ENCODE measurements at places on chromosomes 12 and 14.
A peak's percentile ranks its signal among the peaks of the same experiment; 100 is the strongest.

- DNase-seq, result no peak
Measured at GRCh38 chr14:22928237-22929103, 706 bp downstream of the PRMT5 start.

DNA sequence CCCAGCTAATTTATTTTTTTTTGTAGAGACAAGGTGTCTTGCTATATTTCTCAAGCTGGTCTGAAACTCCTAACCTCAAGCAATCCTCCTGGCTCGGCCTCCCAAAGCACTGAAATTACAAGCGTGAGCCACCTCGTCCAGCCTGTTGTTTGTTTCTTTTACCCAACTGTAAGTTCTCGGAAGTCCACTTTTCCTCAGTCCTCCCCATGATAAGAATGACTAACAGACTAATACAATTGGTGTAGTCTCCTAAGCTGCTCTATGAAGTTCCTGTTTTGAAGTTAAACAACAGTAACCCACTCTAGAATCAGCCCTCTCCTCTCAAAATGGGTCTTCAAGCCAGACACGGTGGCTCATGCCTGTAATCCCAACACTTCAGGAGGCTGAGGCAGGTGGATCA lies 36.5 kb downstream of the HIGD1C start:
- DNase-seq, result no peak

- no peak for DNase-seq
Measured at GRCh38 chr14:55388160-55388559, 23.5 kb downstream of the ATG14 start.

DNA sequence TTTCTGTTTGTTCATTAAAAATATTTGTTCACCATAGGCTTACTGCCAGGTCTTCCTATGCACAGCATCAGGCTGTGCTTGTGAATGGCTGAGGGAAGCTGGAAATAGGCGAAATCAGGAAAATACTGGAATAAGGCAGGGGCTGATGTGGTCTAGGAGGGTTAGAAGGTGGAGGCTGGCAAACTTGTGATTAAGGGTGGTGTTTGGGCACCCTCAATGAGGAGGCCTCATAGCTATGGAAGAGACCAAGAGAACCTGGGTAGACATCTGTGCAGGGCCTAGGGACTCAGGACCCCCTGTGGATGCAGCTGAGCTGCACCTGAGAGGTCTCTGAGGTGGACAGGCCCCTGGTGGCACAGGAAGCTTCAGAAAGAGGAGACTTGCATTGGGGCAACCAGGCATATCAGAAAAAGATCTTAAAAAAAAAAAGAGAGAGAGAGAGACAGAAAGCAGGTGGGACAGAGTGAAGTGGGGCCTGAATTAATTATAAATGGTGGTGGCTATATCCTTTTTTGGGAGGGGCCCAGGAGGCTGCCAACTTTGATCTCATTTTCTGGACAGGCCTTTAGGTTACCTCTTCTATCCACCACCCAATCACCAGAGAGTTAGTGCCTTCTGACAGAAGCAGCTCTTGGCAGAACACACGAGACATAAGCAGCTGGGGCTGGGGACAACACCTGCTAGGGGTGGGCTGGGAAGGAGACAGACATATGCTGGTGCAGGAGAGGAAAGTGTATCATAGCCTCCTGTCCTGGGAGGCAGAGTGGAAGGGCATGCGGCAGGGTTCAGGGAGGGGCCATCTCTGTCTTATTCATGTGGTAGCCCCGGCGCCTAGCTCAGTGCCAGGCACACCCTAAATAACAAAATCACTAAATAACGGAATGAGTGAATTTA lies 46.7 kb upstream of the ATP23 start:
- no peak for DNase-seq

GRCh38 chr14:60893911-60894310 lies 87.0 kb downstream of the TRMT5 start:
- no peak for DNase-seq

- no peak for DNase-seq
Measured at GRCh38 chr12:7369274-7369729, 65.4 kb downstream of the ACSM4 start.

DNA sequence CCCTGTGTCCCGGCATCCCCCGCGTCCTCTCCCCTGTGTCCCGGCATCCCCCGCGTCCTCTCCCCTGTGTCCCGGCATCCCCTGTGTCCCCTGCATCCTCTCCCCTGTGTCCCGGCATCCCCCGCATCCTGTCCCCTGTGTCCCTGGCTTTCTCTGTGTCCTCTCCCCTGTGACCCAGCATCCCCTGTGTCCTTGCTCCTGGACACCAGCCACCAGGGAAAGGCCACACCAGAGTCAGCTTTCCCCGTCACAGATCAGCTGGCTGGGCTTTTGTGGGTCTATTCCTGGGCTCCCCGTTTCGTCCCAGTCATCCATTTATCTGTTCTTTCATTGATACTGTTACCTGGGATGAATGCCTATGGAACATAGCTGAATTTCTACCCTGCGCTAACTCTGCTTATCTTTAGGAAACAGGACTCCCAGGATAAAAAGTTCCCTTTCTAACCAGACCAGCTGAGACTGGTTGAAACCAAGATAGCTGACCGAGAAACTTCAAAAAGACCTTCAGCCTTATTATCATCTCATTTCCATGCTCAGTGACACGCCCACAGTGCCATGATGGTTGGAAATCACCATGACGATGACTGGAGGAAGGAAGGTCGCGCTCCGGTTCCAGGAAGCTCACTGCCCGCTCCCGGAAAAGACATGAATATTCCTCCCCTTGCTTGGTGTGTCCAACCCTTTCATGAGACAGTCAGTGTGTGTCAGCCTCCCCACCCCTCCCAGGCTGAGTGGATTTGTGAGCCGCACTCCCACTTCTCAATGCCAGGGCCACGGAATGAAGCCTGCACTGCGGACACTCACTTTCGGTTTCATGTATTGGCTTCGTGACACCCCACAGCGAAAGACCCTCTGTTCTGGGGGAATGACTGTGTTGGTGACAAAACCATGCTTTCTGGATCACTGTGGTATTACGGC lies 276.4 kb upstream of the SFSWAP start:
- no peak for DNase-seq

DNA sequence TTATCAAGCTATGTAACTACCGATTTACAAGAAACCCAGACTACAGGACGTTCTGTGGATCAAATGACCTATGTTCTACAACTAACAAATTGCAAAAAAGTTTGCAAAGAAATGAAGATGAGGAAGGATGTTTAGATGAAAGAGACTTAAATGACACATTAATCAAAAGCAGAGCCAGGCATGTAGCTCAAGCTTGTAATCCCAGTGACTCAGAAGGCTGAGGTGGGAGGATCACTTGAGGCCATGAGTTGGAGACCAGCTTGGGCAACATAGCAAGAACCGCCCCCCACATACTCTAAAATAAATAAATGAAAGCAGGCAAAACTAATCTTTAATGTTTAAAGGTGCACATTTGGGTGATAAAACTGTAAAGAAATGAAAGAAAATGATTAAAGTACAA lies 331.9 kb downstream of the BTG1 start:
- peak; percentile 15 for DNase-seq

GRCh38 chr12:19893514-19893913 lies 454.2 kb downstream of the AEBP2 start:
- DNase-seq, result no peak

- no peak for DNase-seq
Measured at GRCh38 chr14:63499701-63500250, 43.4 kb downstream of the PPP2R5E start.

- DNase-seq, result peak; percentile 58
Measured at GRCh38 chr12:76158518-76159321, 74.2 kb upstream of the NAP1L1 start.

GRCh38 chr12:58811346-58811745 lies 109.0 kb downstream of the LRIG3 start:
- no peak for DNase-seq

GRCh38 chr14:68113343-68113930 lies 293.9 kb downstream of the RAD51B start:
- no peak for DNase-seq

DNA sequence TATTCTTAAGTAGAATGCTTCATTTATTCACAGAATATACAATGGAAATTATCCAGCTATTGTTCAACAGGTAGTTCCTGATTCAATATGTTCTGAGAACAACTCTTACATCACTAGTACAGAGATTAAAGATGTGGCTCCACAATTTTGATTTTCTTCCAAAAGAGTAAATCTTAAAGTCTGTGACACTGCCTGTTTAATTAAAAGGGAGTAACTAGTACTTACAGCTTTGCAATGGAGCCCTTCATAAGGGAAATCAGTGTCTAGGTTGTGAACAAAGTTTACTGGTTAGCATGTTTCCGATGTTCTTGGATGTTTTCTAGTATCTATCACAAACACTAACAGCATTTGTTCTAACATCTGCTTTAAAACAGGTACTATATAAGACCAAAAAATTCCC lies 30.8 kb downstream of the MIA2 start:
- DNase-seq, result no peak

DNA sequence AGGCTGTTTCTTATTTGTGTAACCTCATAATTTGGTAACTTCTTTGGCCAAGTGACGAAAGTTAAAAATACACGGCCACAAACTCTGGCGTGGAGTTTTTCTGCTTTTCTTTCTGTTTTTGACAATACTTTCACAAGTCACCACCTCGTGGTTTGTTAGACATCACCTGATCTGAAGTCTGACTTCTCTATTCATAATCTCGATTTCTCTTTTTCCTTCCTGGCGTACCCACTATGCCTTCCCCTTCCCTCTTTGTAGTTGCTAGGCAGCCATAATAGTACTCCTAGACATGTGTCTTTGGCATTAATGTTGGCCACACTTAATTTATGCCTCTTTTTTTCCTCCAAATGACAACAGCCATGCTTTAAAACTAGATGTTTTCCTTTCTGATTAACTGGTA lies 97.6 kb downstream of the POLR3B start:
- DNase-seq, result no peak

GRCh38 chr14:68365228-68365627 lies 427.6 kb downstream of the ZFP36L1 start:
- DNase-seq, result no peak

DNA sequence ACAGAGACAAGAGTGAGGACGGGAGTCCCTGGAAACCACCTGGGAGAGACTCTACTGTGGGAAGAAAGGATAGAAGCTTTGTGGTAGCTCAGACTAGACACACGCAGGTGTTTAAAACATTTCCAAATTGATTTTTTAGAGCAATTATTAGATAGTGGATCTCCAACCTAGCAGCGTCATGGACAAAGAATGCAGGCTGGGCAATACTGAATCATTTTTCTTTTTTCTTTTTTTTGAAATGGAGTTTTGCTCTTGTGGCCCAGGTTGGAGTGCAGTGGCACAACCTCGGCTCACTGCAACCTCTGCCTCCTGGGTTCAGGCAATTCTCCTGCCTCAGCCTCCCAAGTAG lies 13.1 kb downstream of the GPR132 start:
- no peak for DNase-seq

DNA sequence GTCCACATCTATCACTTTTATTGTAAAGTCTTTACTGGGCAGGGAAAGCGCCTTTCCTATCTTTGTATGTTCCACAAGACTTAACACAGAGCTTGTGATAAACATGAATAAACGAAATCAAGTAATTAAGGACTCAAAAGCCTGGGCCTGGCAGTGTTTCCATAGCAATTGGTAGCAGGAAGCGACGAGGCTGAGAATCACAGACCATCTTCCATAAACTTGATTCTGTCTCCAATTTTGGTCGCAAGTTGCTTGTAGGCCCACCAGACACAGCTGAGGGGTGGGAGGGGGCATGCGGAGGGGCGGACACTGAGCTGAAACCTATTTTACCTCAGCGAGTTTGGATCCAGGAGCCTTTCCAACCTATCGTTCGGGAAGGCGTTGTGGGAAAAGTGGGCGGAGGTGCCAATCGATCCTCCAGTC lies 302 bp downstream of the CCDC38 start:
- DNase-seq, result no peak

DNA sequence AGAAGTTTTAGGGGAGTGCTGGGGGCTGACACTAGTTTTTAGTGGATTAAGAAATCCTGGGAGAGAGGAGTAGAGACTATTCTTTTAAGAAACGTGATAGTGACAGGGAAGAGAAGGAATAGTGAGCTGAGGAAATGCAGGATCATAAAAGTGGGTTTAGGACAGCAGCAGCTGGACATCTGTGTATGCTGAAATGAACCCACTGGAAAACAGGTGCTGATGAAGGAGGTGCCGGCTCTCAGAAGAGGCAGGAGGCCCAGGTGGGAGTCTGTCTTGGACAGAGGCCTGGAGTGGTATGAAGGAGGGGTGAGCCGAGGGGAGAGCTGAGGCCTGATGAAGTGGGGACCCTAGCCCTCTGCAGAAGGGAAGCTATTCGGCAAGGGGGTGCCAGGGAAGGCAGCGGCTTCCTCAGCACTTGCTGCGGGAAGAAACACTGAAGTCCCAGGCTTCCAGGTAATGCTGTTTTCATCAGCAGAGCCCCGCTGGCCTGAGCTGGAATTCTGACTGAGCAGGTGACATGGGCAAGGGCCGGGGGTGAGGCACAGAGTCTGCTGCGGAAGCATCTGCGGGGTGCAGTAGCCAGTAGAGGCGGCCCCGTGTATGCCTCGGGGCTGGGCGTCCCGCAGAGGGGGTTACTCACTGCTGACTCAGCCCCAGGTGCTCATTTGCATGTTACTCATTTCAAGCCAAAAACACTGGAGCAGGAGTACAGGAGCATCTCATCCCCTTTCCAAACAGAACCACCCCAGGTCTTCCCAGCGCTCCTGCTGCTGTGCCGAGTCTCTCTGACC lies 89.7 kb downstream of the TMCC3 start:
- DNase-seq, result no peak

- no peak for DNase-seq
Measured at GRCh38 chr14:76761960-76762410, 717 bp downstream of the VASH1 start.

DNA sequence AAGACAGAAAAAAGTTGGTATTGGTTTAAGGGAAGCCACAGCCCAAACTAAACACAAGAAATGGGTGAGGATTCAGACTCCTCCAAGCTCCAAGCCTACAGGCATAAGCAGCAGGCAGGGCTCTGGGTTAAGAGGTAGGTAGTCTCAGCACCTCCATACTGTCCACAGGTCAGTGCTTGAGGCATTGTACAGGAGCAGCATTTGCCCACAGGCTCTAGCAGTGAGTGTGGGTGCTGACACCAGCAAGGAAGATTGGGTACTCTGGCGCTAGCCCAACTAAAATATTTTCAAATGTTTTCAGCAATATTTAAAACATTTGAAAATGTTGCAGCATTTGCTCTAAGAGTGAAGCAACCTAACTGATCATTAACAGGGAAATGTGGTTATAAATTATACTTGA lies 33.1 kb downstream of the FERMT2 start:
- DNase-seq, result no peak

DNA sequence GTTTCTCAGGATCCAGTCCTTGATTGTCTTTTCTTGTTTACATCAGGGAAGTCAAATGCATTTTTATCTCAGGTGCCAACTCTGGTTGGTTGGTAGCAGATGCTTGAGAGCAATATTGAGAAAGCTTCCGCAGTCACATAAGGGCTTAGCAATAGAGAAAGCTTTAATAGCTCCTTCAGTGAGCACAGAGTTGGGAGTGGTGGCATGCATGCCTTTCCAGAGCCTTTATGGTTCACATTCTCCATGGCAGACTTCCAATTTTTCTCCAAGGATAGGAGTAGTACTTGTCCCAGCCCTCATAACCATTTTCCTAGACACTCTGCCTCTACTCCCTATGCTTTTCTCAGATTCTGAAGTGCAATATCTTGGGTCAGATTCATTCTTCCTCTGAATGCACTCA lies 280.4 kb downstream of the AEBP2 start:
- DNase-seq, result no peak
